Colonic mucosa (tissue), 4 donors: ENCODE measurements at places on chromosomes 2 and 18. TPM values are rescaled to one million over a fixed set of nuclear protein-coding genes. Genes with fewer than 3 reads are reported as not detected.
A peak's percentile ranks its signal among the peaks of the same experiment; 100 is the strongest.

The GYPC gene
- total RNA-seq, result 14.7 TPM

GRCh38 chr2:29844713-29845326 is 76.6 kb downstream of the ALK start:
- no peaks in the 10 kb centered on the region for H3K27me3 ChIP-seq
- H3K4me3 ChIP-seq, result no peak overlapping the region
- H3K27ac ChIP-seq, result no peak overlapping the region
- no peaks in the 10 kb centered on the region for H3K36me3 ChIP-seq
- H3K4me1 ChIP-seq, result no peaks in the 10 kb centered on the region

DNA sequence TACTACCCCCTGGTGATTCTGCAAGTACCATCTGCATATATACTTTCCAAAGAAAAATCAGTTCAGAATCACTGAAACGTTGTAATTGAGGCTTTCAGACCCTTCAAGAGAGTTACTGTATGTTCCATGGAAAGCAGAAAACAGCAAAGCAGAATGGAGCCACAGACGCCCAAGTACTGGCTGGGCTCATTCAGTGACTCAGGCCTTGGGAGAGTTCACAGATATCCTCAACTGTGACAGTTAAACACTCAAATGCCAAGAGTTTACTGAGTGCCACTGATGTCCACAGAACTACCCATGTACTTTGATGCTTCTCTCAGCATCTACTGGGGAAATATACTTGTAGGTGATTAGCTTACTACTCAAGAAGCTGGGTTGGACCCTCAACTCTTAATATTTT is 303.4 kb downstream of the TCF4 start:
- no peak overlapping the region for H3K27ac ChIP-seq
- no peaks in the 10 kb centered on the region for H3K36me3 ChIP-seq
- H3K4me3 ChIP-seq, result no peak overlapping the region
- H3K4me1 ChIP-seq, result no peaks in the 10 kb centered on the region
- no peaks in the 10 kb centered on the region for H3K27me3 ChIP-seq

The IWS1 gene
- 37.8 TPM for total RNA-seq

The FSHR gene
- total RNA-seq, result not detected

GRCh38 chr2:86358957-86359356 is 21.5 kb upstream of the REEP1 start:
- H3K36me3 ChIP-seq, result no peaks in the 10 kb centered on the region
- no peaks in the 10 kb centered on the region for H3K27me3 ChIP-seq

DNA sequence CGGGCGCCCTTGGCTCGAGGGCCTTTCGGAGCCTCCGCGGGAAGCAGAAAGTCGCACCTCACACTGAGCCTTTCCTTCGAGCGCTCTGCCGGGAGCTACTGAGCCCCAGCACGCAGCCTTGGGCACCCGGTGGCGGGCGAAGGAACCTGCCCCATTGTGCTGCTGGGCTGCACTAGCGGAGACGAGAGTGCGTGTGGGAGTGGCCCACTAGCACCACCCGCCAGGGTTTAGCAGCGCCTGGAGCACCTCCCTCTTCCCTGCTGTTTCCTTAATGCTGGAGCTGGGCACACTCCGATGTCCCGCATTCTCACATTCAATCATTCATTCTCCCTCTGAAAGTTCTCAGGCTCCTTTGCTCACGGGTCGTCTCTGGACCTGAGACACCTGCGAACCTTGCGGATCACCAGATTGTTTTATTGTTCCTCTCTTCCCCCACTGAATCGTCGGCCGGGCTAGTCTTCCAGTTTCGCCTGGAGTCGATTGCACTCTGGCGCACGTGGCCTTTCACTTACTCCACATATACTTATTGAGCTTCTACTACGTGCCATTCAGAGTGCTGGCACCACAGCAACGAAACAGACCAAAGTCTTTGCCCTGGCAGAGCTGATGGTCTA is 8.5 kb upstream of the PAX3 start:
- H3K27me3 ChIP-seq, result peaks cover 94% of the 10 kb centered on the region
- DNase-seq, result peak; percentile 62
- no peak overlapping the region for H3K27ac ChIP-seq
- no peaks in the 10 kb centered on the region for H3K36me3 ChIP-seq

DNA sequence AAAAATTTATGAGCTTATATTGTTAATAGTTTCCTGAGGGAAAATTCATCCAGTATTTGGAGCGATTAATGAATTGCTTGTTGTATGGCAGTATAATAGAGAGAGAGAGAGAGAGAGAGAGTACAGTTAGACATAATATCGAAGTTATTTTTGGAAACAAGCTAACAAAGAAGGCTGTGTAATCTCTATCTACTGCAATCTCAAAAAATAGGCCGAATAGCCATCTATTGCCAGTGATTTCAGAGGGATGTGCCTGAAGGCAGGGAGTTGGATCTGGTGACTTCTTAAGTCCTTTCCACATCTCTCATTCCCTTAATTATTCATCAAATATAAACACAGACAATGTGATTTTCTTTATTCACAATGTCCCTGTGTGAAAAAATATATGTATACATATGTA is 433.1 kb upstream of the RAB12 start:
- H3K4me3 ChIP-seq, result no peak overlapping the region
- no peak for DNase-seq
- no peaks in the 10 kb centered on the region for H3K36me3 ChIP-seq
- no peak overlapping the region for H3K27ac ChIP-seq

- H3K4me1 ChIP-seq, result peaks cover 12% of the 10 kb centered on the region
- DNase-seq, result no peak
- no peaks in the 10 kb centered on the region for H3K36me3 ChIP-seq
- H3K4me3 ChIP-seq, result no peak overlapping the region
Measured at GRCh38 chr2:84846041-84846663, 34.7 kb downstream of the TRABD2A start.

The CIDEA gene
- total RNA-seq, result not detected

DNA sequence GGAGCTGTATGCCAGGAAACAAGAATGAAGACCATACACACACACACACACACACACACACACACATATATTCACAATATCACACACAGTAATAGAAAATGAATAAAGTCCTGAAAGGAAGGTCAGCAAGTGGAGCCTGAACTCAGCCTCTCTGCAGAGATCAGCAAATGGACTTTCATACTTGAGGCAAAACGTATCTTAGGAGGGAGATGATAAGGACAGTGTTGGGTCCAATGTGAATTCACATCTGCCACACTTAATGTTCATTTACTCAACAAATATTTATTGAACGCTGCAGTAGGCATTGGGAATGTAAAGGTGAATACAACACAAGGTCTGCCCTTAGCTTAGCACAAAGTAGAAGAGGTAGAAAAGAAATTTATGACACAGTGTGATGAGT is 2.7 kb upstream of the MTLN start:
- H3K4me3 ChIP-seq, result no peak overlapping the region
- no peaks in the 10 kb centered on the region for H3K4me1 ChIP-seq
- no peaks in the 10 kb centered on the region for H3K27me3 ChIP-seq

The KCNJ3 gene
- total RNA-seq, result 0.62 TPM

GRCh38 chr2:71925268-71926088 is 222.2 kb downstream of the CYP26B1 start:
- DNase-seq, result peak; percentile 19
- H3K4me1 ChIP-seq, result no peaks in the 10 kb centered on the region
- no peak overlapping the region for H3K4me3 ChIP-seq
- H3K27ac ChIP-seq, result no peak overlapping the region

GRCh38 chr2:1499033-1499795 is 86.0 kb downstream of the TPO start:
- DNase-seq, result no peak
- H3K4me3 ChIP-seq, result no peak overlapping the region
- no peak overlapping the region for H3K27ac ChIP-seq
- H3K36me3 ChIP-seq, result no peaks in the 10 kb centered on the region
- no peaks in the 10 kb centered on the region for H3K27me3 ChIP-seq
- H3K4me1 ChIP-seq, result no peaks in the 10 kb centered on the region
